ENCODE measurements at places on chromosomes 1 and 21.
A peak's percentile ranks its signal among the peaks of the same experiment; 100 is the strongest.

- no peak for DNase-seq
These were observed 111.9 kb downstream of the ADSS2 start for GRCh38 chr1:244339776-244340175.

DNA sequence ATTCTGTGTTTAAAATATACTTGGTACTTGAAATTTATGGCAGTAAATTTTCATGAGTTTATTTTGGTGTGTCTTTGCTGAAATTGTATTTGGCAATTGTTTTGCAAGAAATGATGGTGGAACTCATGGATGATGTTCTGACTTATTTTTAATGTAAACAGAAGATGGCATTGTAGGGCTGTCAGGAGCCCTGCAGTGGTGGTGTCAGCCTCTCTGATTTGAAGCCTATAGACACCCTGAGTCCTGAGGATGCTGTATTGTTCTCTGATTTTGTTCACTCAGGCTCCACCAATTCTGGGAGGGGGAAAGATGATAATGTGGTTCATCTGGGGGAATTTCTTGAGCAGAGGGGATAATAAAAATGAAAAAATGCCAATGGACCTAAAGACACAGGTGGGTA lies 79.8 kb downstream of the LHX8 start:
- DNase-seq, result no peak

DNA sequence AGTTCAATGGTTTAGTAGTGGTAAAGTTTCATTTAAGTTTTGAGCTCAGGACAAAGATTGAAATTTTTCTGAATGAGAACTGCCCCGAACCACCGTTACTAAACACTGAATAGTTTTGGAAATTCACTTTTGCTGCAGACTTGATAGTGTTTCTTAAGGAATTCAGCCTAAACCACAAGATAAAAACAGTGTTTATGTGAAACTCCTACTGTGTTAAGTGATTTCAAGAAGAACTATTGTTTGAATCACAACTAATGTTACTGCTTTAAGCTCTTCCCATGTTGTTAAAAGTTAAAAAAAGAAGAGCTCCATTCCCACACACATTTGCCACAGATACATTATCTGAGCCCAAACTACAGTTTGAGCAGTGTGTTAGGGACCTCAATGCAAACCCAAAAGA lies 159.2 kb downstream of the DYRK1A start:
- no peak for DNase-seq

DNA sequence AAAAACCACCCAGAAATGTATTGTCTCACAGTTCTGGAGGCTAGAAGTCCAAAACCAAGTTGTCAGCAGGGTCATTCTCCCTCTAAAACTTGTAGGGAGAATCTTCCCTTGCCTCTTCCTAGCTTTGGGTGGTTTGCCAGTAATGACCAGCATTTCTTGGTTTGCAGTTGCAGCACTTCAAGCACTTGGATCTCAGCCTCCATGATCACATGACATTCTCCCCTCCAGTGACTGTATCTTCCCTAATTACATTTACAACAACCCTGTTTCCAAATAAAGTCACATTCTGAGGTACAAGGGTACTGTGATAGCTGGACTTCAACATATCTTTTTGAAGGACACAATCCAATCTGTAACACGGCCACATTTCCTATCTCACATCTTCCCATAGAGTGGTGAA lies 37.2 kb downstream of the EVI5 start:
- DNase-seq, result no peak

GRCh38 chr1:79122521-79122920 lies 116.0 kb upstream of the ADGRL4 start:
- no peak for DNase-seq

- DNase-seq, result no peak
These were observed 998.6 kb downstream of the TTLL7 start for GRCh38 chr1:83000286-83000685.

GRCh38 chr1:150604226-150604588 lies 24.8 kb upstream of the MCL1 start:
- DNase-seq, result no peak

GRCh38 chr1:97792655-97793054 lies 128.2 kb downstream of the DPYD start:
- no peak for DNase-seq

GRCh38 chr1:117586747-117587498 lies 18.9 kb upstream of the TENT5C start:
- DNase-seq, result no peak

DNA sequence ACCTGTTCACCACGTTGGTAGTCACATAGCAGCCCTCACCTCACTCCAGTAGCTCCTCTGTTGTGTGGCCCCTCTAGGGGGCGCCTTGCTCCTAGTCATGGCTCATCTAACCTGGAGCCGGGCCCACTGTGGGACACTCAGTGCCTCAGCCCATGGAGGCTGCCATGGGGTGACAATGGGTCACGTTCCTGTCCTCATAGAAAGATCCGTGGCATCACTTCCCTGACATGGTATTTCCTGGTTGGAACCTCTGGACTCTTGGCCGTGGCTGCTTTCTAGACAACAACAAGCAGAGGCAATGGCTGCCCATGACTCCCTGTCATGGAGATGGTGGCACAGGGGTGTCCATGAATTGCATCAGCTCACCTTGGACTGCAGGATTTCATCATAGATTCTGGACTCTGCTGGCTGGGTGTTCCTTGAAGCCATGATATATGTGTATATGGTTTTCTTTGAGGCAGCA lies 27.5 kb upstream of the SLAMF6 start:
- peak; percentile 38 for DNase-seq

- no peak for DNase-seq
These were observed 28.8 kb upstream of the CCDC181 start for GRCh38 chr1:169456029-169456428.

GRCh38 chr1:9714257-9714718 lies 62.8 kb downstream of the PIK3CD start:
- no peak for DNase-seq

DNA sequence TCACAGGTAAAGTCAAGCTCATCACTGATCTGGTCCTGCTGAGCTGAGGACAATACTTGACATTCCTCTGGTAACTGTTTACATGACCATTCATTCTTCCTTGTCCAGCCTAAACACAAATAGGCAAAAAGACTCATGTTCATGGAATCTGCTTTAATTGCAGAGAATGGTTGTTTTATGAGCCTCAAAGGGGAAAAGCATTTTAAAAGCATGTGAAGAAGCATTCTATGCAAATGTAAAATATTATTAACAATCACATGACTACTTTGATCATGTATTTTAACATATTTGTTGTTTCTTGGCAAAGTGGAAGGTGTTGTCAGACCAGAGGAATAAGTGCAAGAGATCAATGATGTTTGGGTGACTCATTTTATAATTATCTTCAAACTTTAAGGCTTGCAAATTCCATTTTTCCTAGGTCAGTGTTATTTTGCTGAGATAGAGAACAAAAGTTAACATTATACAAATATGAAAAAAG lies 133.7 kb downstream of the RUNX1 start:
- DNase-seq, result no peak

- DNase-seq, result no peak
These were observed 8.4 kb downstream of the PLPP3 start for GRCh38 chr1:56570924-56571372.

DNA sequence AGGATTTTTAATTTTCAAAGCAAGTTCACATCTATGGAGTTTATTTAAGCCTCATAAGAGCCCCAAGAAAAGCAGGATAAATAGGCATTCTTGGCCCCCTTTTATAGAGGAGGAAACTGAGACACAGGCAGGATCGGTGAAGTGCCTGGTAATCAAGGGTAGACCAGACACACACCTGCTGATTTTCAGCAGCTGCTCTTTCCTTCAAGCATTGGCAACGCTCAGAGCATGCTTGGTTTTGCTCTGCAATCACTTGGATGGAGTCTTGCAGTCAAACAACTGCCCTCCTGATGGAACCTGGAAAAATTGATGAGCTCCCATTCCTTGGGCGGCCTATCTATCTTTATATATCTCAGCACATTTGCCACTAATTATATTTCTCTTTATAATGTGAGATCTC lies 478.9 kb upstream of the CAMK1G start:
- no peak for DNase-seq

DNA sequence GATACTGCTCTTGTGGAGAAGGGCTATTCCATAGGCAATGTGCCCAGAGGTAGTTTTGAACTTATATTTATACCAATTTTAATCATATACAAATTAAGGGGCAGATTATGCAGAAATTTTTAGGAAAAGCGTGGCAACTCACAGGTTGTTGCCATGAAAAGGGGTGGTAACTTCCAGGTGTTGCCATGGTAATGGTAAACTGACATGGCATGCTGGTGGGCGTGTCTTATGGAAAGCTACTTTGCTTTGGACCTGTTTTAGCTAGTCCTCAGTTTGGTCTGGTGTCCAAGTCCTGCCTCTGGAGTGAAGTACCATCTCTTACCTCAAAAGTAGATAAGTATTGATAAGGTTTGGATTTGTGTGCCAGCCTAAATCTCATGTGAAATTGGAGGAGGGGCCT lies 7.9 kb upstream of the IL23R start:
- no peak for DNase-seq

GRCh38 chr1:230938924-230939368 lies 39.7 kb downstream of the TTC13 start:
- DNase-seq, result no peak

DNA sequence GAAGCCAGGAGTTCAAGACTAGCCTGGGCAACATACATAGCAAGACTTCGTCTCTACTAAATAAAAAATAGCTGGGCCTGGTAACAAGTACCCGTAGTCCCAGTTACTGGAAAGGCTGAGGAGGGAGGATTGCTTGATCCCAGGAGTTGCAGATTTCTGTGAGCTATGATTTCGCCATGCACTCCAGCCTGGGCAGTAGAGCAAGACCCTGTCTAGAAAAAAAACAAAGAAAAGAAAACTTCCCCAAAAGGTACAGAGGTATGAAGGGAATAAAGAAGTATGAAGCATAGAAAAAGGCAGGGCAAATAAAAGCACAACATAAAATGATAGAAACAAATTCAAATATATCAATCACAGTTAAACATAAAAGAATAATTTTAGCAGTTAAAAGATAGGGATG lies 28.7 kb downstream of the RPRD2 start:
- no peak for DNase-seq

DNA sequence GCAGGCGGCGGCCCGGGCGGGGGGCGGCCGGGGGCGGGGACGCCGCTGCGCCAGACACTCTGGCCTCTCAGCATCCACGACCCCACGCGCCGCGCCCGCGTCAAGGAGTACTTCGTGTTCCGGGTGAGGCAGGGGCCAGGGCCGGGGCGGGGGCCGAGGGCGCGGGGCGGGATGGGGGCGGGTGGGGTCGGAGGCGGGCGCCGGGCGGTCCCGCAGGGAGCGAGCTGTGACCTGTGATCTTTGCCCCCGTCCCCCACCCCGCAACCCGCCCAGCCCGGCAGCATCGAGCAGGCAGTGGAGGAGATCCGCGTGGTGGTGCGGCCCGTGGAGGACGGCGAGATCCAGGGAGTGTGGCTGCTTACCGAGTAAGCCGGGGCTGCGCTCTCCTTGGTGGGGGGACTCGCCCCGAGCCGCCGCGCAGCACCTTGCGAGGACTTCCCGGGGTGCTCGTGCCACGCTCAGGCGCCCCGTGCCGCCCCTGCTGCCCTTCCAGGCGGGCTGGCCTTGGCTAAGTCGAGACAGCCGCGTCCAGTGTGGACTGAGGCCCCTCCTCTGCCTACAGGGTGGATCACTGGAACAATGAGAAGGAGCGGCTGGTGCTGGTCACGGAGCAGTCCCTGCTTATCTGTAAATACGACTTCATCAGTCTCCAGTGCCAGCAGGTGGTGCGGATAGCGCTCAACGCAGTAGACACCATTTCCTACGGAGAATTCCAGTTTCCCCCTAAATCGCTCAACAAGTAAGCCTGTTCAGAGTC lies 514 bp downstream of the TPRG1L start:
- DNase-seq, result no peak

DNA sequence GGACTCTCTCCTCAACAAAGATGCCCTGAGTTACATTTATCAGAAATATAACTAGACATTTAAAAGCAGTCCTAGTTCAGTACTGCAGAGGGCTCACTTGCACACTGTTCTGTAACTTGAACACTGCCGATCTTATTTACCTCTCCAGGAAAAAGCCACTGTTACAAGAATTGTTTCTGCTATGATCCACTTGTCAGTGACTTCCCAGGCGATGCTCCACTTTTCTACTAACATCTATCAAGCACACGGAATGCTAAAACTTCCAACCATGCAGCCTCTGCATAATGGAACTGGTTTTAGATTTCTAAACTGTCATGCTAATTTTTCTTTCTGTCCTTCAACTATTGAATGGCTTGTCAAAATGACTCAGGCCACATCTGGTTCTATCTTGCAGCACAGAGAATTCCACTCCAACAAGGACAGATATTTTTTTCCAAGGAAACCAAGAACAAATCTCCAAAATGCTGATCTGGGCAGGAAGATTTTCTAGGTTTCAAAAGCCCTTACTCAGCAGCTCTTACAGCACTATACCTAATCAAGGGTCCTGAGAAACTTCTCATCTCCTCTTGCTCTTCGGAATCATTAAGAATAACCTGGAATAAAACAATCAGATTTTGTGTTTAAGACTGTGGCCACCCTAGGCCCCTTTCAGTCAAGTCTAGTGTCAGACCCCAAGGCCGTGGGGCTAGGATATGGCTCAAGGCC lies 9.9 kb downstream of the SEC16B start:
- no peak for DNase-seq

DNA sequence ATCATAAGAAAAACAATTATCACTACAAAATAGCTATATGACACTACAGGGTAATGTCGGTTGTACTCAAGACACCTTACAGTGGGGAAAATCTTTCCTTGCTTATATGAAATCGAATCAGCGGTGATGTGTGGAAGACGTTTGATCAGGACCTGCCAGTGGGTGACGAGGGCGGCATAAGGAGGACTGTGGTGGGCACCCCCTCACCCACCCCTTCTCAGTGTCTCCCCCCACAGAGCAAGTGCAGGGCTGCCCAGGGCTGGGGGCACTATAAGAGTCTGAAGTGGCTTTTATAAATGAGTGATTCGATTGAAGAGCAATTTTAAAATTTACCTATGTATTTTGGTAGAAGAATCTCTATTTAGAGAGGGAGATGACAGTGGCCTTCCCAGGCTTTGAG lies 35.8 kb downstream of the CRYAA start:
- DNase-seq, result no peak

DNA sequence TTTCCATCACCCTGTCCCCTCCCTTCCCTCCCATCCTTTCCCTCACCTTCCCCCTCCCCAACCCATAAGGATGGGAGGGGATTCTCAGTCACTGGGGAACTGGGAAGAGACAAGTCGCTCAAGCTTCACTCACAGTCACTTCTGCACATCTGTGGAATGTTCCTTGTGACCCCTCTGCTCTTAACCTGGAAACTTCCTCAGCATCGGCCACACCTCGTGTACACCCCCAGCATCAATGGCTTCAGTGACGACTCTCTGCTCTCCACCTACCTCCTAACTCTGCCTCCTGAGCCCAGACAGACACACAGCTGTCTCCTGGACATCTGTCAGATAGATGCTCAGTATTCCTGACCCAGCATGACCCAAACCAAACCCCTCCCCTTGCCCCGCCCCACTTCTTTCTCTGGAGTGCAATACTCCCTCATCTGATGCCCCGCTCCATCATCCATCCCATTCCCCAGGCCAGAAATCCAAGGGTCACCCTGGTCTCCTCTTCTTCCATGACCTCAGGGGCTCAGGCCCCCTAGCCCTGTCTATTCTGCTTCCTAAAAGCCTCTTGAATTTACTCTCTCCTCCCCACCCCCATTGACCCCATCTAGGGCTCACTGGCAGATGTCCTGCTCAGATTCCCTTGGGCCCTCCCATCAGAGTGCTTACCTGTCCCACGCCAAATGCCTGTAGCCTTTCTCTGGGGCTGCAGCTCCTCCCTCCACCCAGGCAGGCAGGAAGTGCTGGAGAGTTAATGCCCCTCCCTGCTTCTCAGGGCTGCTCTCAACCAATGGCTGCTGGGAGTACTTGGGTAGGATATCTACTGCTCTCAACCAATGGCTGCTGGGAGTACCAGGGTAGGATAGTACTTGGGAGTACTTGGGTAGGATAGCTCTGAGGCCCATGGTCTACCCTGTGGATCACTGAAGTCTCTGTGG lies 83.1 kb upstream of the CSF3R start:
- DNase-seq, result no peak

Data from stimulated activated CD8-positive, alpha-beta memory T cell treated with anti-CD3 and anti-CD28 coated beads, Interleukin-15, amount 100 ng/mL, for 48 hours (primary cell).